Smooth muscle cell of the pulmonary artery (primary cell): ENCODE measurements at places on chromosomes 3 and 15. TPM values are rescaled to one million over a fixed set of nuclear protein-coding genes. Genes with fewer than 3 reads are reported as not detected.

The SENP2 gene
- 28.2 and 36.8 TPM in 2 replicates for total RNA-seq

The CCR9 gene
- total RNA-seq: not detected in 2 replicates

The CCNB2 gene
- 4.0 and 11.1 TPM in 2 replicates for total RNA-seq

The RAB11A gene
- total RNA-seq: 201 and 242 TPM in 2 replicates

The SLC15A2 gene
- 0.26 and 0.30 TPM in 2 replicates for total RNA-seq

The DNAH12 gene
- total RNA-seq: 0.13 TPM in 2 replicates

The ZNF385D gene
- total RNA-seq: 1.2 and 8.9 TPM in 2 replicates

The TMEM207 gene
- total RNA-seq: not detected in 2 replicates

The TMEM212 gene
- not detected in 2 replicates for total RNA-seq

The TTLL13 gene
- total RNA-seq: 0.07 TPM in 1 of 2 replicates, not detected in the other

The NANOGP8 gene
- not detected in 2 replicates for total RNA-seq

The CORO2B gene
- total RNA-seq: 24.6 and 32.9 TPM in 2 replicates

The PGBD4 gene
- total RNA-seq: 3.6 and 3.9 TPM in 2 replicates

The ARPP19 gene
- total RNA-seq: 90.8 and 93.1 TPM in 2 replicates

The NOX5 gene
- total RNA-seq: 0.23 and 0.39 TPM in 2 replicates

The ITIH1 gene
- 0.17 and 0.33 TPM in 2 replicates for total RNA-seq
